ENCODE measurements at places on chromosomes 11 and 22.

DNA sequence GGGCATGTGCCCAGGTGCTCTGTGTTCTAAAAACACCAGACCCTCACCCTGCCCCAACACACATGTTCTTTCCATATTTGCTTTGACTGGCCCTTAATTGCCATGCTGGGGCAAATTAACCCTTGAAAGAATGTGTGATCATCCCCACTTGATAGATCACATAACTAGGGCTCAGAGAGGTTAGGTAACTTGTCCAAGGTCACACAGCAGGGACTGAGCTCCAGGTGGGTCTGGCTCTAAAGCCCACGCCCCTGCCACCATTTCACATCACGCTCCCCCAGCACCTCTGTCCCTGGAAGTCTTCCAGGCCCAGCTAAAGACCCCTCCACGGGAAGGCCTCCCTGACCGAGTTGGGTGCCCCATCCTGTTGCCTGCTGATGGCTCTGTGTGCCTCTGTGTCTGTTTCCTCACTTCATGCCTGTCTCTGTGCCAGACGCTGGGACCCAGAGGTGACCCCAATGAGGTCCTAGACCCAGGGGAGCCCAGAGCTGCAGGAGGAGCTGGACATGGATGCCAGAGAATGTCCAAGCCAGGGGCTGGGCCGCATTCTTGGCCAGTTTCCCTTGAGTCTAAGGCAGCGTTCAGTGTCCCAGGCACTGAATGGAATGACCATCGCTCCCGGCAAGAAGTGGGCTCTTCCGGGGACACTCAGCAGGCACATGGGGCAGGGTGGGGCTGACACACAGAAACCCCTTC, 79.7 kb downstream of the MYO7A start:
- no peak for DNase-seq

DNA sequence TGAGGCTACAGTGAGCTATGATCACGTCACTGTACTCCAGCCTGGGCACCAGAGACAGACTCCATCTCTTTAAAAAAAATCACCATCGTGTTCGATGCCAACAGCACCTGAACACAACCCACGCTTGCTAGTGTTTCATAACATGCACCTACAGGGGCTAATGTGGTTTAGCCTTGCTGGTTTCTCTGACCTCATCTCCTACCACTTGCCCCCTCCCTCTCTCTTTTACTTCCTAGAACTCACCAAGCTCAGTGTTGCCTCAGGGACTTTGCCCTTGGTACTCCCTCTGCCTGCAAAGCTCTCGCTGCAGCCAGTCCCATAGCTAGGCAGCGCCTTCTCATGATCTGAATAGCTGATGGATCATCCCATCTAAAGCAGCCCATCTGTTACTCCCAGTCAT, 99.8 kb downstream of the FBXO7 start:
- DNase-seq, result no peak

DNA sequence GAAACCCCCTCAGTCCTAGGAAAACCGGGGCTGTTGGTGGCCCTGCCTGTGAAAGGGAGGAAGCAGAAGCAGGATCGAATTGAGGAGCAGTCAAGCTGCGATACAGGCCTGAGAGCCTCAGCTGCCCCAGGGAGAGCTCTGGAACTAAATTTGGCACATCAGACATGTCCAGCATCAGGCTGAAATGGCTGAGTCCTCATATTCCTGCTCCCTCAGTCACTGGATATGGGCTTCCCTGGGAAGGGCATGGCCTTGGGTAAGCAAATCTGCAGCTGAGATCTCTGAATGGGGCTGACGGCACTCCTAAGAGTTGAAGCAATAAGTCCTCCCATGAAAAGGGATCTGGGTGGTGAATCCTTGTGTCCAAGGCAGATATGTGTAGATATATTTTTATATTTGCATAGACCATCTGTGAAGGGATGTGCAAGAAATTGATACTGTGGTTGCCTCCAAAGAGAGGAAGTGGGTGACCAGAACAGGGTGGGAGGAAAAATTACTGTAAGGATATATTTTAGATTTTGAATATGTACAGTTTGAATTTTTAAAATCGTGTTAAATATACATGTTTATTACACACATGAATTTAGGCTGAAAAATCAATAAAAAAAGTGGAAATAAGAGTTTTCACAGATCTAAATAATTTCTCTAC, 45.5 kb downstream of the APIP start:
- no peak for DNase-seq

DNA sequence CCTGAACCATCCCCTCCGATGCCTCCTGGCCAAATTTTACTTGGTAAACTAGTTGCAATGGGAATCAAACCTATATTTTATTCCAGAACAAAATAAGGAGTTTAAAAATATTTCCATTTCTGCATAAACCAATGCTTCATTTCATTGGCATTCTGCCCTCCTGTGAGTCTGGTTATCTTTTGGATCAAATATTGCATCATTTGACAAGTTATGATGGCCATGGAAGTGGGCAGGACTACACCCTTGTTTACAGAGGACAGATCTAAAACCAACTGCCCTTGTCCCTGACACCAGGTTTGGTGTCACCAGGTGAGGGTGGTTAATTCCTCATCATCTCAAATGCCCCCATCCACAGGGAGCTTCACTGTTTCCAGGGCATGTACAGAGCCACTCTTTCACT, 28.2 kb upstream of the E2F8 start:
- no peak for DNase-seq

- DNase-seq, result no peak
These were observed 21.9 kb downstream of the PC start for GRCh38 chr11:66936311-66936711.

Data from NCI-H1092 treated with DMSO at 0.1 percent for 48 hours (cell line).